Transverse colon (tissue), 4 donors: ENCODE measurements at places on chromosomes 13 and 19.
A peak's percentile ranks its signal among the peaks of the same experiment; 100 is the strongest.

DNA sequence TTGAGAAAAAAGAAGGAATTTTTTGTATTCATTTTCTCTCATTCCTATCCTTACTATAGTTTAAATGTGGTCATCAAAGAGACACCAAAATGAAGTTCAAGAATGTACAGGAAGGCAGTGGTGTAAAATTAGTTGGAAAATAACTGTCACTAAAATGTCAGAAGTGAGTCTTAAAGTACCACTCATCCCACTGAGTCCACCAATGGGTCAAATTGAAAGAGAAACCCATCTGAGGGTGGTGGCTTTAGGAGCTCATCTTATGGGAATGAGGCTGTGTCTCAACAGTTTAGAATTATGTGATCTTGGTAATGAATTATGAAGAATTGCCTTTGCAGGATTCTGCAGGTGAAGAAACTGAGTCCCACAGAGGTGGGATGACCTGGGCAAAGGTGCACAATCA is 403.5 kb downstream of the FGF9 start:
- no peak for DNase-seq
- H3K36me3 ChIP-seq = no peaks in the 10 kb centered on the region
- no peaks in the 10 kb centered on the region for H3K4me1 ChIP-seq
- no peaks in the 10 kb centered on the region for H3K27me3 ChIP-seq

GRCh38 chr19:29212356-29212647 is 649 bp downstream of the UQCRFS1 start:
- no peaks in the 10 kb centered on the region for H3K36me3 ChIP-seq
- H3K4me3 ChIP-seq = peak overlapping the region; percentile 95
- peaks cover 29% of the 10 kb centered on the region for H3K4me1 ChIP-seq
- H3K27ac ChIP-seq = peak overlapping the region; percentile 100

- H3K27me3 ChIP-seq = no peaks in the 10 kb centered on the region
- H3K4me1 ChIP-seq = no peaks in the 10 kb centered on the region
- no peaks in the 10 kb centered on the region for H3K36me3 ChIP-seq
- H3K4me3 ChIP-seq = no peak overlapping the region
These were observed 219.1 kb downstream of the LMO7 start for GRCh38 chr13:75855216-75855615.

GRCh38 chr13:101185606-101186005 is 230.7 kb downstream of the NALCN start:
- no peaks in the 10 kb centered on the region for H3K36me3 ChIP-seq
- no peaks in the 10 kb centered on the region for H3K27me3 ChIP-seq
- no peaks in the 10 kb centered on the region for H3K4me1 ChIP-seq
- no peak for DNase-seq
- H3K4me3 ChIP-seq = no peak overlapping the region
- H3K27ac ChIP-seq = no peak overlapping the region

- no peaks in the 10 kb centered on the region for H3K36me3 ChIP-seq
- peaks cover 3% of the 10 kb centered on the region for H3K27me3 ChIP-seq
- no peaks in the 10 kb centered on the region for H3K4me1 ChIP-seq
- no peak overlapping the region for H3K4me3 ChIP-seq
- no peak overlapping the region for H3K27ac ChIP-seq
These were observed 20.3 kb upstream of the GPR32 start for GRCh38 chr19:50750010-50750409.

DNA sequence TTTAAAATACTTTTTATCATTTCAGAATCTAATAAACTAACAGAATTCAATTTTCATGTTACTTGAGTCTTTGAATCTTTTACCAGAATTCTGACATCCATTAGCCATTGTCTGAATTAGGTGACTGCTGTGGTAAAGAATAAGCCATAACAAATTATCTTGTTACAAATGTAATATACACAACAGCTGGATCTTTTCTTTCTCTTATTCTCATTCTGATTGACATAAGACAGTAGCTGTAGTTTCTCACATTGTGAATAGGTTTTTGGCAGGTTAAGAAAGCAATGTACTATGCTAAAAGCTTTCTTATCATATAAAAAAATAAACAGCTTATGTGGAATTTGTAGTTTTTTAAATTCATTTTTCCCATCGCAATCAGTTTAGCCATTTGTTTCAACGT is 734.0 kb upstream of the PCDH9 start:
- no peaks in the 10 kb centered on the region for H3K4me1 ChIP-seq
- no peak for DNase-seq
- H3K4me3 ChIP-seq = no peak overlapping the region
- H3K36me3 ChIP-seq = no peaks in the 10 kb centered on the region

DNA sequence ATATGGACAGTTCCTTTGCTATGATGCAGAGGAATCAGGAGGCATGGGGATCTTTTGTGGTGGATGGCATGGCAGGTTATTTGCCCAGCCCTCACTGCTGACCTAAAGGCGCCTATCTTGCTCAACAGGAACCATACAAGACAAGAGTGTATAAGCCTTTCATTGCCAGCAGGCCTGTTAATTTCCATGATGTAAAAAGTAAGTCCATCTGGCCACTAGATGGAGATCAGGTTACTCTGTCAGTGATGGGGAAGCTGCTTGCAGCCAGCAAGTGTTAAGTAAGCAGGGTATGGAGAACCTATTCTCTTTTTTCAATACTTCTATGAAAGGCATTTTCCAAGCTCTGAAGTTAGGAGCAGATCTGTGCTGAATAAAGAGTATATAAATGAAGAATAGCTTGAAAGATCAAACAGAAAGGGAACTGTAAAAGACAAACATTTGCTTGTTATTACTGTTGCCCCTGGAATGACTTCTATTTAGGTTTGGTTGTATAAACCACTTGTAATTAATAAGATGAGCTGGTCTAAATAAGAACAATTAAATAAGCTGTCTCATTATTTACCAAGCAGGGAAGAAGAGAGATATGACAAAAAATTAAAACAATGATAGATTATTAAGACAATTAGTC is 210.9 kb downstream of the RGCC start:
- H3K27ac ChIP-seq = no peak overlapping the region
- H3K4me3 ChIP-seq = no peak overlapping the region
- H3K27me3 ChIP-seq = no peaks in the 10 kb centered on the region
- H3K36me3 ChIP-seq = peaks cover 9% of the 10 kb centered on the region

- no peak overlapping the region for H3K4me3 ChIP-seq
- no peak overlapping the region for H3K27ac ChIP-seq
- no peak for DNase-seq
- no peaks in the 10 kb centered on the region for H3K36me3 ChIP-seq
These were observed 88.8 kb downstream of the ZNF429 start for GRCh38 chr19:21593934-21594820.

- H3K27ac ChIP-seq = no peak overlapping the region
- no peaks in the 10 kb centered on the region for H3K4me1 ChIP-seq
- H3K27me3 ChIP-seq = peaks cover 3% of the 10 kb centered on the region
These were observed 8.5 kb upstream of the CCL25 start for GRCh38 chr19:8044018-8044417.

GRCh38 chr13:34167347-34167746 is 349.4 kb downstream of the RFC3 start:
- no peak overlapping the region for H3K27ac ChIP-seq
- H3K36me3 ChIP-seq = no peaks in the 10 kb centered on the region
- DNase-seq = no peak
- peaks cover 7% of the 10 kb centered on the region for H3K4me1 ChIP-seq

DNA sequence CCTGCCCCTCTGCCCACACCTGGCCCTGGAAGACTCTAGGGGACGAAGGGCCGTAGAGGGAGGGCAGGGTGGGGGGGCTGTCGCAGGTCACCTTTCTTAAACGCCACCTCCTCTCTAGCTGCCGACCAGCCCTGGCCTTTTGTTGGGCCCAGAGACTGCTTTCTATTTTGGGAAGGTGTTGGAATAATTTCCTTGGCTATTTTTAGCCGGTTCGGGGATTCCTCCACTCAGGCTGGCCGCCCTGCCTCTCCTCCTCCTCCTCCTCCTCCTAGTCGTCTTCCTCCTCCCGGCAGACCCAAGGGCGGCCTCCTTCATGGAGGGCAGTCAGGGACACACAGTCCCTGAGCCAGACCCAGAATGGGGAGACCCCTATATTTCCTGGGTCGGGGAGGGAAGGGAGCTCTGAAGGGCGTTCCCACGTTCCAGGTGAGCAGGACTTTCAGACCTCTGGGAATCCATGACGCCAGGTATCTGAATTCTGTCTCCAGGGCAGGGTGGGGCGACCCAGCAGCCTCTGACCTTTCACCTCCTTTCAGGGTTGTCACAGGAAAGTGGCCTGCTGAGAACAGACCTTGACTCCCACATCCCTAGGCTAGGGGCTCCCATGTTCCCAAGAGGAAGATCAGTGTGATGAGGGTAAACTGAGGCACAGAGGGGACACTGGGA is 19.9 kb downstream of the GADD45B start:
- H3K4me3 ChIP-seq = peak overlapping the region; percentile 45
- H3K4me1 ChIP-seq = peaks cover 36% of the 10 kb centered on the region
- DNase-seq = peak; percentile 63

DNA sequence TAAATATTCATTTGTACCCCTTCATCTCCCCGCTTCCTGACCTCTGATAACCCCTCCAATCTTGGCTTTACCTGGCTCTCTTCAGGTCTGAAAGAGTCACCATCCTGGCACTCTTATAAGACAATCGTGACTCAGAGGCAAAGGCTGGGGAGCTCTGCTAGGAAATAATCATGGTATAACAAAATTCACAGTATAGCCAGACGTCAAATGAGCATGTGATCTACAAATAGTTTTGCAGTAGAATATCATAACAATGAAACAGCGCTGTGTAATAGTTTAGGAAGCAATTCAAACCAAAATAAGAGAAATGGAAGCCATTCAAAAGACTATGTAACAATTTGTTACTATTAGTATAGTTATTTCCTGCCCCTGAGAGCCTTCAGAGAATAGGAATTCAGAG is 34.2 kb downstream of the RXFP2 start:
- no peaks in the 10 kb centered on the region for H3K4me1 ChIP-seq
- no peak overlapping the region for H3K4me3 ChIP-seq
- DNase-seq = no peak
- peaks cover 5% of the 10 kb centered on the region for H3K27me3 ChIP-seq
- H3K27ac ChIP-seq = no peak overlapping the region

DNA sequence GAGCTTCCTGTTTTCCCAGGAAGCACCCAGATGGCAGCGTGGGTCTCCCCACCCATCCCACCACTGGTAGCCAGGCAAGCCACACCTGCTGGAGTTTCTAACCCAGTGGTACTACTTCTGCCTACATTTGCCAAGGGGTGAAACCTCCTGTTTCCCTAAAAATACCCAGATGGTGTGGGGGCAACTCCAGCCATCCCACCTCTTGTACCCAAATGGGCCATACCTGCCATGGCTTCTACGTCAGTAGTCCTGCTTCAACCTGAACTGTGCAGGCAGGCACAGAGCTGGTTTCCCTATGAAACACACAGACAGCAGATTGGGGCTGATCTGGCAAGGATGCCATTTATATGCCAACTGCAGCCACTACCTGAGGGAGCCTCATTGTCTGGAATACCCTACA is 809.4 kb upstream of the MIR17HG start:
- no peaks in the 10 kb centered on the region for H3K4me1 ChIP-seq
- H3K36me3 ChIP-seq = no peaks in the 10 kb centered on the region
- no peak for DNase-seq
- H3K27me3 ChIP-seq = no peaks in the 10 kb centered on the region
- no peak overlapping the region for H3K27ac ChIP-seq

GRCh38 chr13:26909477-26909876 is 148.9 kb upstream of the GPR12 start:
- no peaks in the 10 kb centered on the region for H3K4me1 ChIP-seq
- no peaks in the 10 kb centered on the region for H3K36me3 ChIP-seq

DNA sequence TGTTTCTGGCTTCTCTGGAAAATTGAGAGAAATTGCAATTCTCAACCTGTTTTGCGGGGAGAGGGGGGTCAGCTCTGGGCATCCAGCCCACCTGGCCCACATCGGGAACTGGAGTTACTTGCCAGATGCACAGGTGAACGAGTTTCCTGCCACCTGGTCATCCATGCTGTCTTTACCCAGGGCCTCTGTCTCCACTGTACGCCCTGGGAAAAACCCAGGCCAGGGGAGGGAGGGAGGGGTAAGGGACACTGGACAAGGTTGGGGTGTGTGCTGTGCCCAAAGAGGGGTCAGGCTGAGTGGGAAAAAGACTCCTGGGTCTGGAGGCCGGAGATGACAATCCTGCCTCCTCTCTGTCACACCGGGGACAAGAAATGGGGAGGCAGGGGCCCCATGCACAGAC is 307.6 kb downstream of the ZNF536 start:
- H3K27ac ChIP-seq = no peak overlapping the region
- H3K4me1 ChIP-seq = no peaks in the 10 kb centered on the region
- H3K36me3 ChIP-seq = no peaks in the 10 kb centered on the region
- no peaks in the 10 kb centered on the region for H3K27me3 ChIP-seq
- no peak for DNase-seq
- no peak overlapping the region for H3K4me3 ChIP-seq

DNA sequence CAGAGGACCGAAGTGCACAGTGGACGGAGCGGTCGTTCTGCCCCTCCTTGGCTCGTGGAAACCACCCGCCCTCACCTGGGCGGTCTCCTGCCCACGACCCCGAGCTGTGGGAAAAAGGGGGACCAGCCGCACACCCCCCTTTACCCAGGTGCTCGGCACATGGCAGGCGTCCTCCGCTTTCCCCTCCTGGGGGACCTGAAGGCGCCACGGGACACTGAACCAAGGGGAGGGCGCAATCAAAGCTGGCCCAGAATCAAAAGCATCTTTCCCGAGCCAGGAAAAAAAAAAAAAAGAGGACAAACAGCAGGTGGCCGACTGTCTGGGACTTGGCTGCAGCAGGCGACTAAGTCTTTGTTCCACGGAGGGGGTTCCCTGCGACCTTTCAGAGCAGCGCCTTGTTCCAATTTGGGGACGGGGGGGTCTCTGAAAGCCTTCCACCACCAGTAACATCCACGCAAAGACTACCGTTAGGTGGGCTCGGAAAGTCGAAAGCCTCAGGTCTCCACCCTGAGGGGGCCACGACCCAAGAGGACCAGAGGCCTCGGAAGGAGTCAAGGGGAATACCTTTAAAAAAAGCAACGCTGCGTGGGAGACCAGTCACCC is 1.1 kb downstream of the MBD3 start:
- H3K36me3 ChIP-seq = peaks cover 5% of the 10 kb centered on the region
- no peak for DNase-seq
- peak overlapping the region; percentile 96 for H3K4me3 ChIP-seq
- peaks cover 18% of the 10 kb centered on the region for H3K4me1 ChIP-seq
- H3K27ac ChIP-seq = peak overlapping the region; percentile 99
